Left cardiac atrium (tissue), 4 donors: ENCODE measurements at places on chromosomes 16 and 17. TPM values are rescaled to one million over a fixed set of nuclear protein-coding genes. Genes with fewer than 3 reads are reported as not detected.
A peak's percentile ranks its signal among the peaks of the same experiment; 100 is the strongest.

DNA sequence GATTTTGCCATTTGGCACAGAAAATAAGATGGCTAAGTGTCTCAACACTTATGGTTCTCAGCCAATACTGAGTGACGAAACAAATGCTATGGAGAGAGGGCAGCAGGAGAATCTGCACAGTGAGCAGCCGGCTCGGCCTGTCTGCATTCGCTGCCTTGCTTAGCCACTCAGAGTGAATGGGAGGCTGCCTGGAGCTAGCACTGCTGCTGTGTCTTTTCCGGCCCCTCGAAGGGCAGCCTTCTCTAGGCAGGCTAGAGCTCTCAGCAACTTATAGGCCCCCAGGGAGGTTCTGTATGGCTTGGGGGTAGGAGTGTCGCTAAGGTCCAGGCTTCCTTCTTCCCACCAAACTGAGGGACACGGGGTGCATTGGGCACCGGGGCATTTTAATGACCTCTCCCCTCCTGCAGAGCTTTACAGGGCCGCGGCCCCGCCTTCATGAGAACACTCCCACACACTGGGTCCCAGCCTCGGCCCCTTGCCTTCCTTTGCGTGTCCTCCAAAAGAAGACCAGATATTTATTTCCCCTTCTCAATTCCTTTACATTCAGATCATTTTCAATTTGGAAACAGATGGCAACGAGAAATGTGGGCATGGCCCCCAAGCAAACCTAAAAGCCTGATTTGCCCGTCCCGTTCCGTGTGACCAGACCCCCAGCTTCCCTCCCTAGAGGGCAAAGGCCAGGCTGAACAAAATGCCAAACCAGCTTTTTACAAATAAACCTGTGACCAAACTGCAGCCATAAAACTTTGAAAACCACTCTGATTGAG lies 670.9 kb downstream of the TOX3 start:
- DNase-seq: no peak

- DNase-seq: no peak
Observed at GRCh38 chr16:7304279-7304678, 28.4 kb upstream of the RBFOX1 start.

- no peak for DNase-seq
Observed at GRCh38 chr17:48181653-48182052, 74.1 kb downstream of the SNX11 start.

GRCh38 chr17:57876866-57877237 lies 27.0 kb upstream of the MRPS23 start:
- DNase-seq: no peak

DNA sequence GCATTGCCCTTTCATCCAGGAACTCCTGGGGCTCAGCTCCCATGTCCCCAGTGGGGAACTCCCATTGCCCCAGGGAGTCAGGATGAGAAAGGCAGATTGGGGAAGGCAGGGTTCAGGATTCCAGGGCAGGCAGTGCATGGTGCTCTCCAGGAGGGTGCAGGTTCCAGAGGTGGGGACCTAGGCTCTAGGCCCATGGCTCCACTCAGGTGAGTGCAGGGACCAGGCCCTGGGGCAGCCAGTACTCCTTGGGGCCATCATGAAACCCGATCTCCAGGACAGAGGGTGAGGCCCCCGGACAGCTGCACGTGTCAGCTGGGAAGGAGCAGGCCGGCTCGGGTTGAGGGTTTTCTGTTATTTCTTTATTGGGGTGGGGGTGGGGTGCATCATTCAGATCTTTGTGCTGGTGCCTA lies 1.3 kb upstream of the MTSS2 start:
- DNase-seq: no peak

DNA sequence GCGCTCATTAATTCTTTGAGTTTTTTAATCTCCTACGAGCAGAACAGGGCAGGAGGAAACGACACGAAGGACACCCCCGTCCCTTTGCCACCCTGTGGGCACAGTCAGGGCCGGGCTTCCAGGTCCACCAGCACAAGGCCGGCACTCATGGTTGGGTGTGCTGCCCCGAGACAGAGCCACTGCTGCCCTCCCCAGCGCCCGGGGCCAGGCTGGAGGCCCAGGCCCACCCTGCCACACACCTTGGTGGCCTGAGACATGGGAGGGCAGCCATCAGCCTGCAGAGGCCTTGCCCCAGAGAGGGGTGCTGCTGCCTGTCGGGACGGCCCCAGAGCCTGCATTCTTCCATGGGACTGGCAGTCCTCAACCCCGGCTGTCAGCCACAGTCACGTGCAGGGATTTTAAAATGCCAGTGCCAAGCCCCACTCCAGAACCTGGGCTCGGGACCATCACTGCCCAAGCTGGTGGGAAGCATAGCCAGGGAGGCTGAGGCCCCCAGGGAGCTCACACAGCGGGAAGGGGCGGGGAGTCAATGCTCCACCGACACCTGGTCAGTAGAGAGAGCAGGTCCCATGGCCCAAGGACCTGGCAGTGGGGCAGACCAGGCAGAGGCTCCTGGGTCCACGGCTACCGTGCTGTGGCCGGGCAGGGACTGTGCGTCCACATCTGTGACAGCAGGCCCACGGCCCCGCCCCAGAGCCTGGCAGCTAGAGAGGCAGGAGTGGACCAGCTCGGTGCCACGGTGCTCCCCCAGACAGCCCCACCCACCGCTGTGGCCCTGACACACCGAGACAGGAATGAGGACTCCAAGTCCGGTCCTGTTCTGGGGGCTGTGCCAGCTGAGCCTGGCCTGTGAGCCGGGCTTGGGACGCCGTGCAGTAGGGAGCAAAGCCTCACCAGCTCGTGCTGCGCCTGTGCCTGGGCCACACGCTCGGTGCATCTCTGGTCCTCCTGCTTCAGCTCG lies 27.5 kb downstream of the CEP131 start:
- no peak for DNase-seq

The NXN gene
- 16.7 TPM for total RNA-seq

The DHRS11 gene
- total RNA-seq: 22.2 TPM

The TEDC2 gene
- 2.8 TPM for total RNA-seq

- DNase-seq: no peak
Observed at GRCh38 chr16:85300406-85300968, 188.2 kb upstream of the CIBAR2 start.

The GUCY2D gene
- total RNA-seq: 0.10 TPM

DNA sequence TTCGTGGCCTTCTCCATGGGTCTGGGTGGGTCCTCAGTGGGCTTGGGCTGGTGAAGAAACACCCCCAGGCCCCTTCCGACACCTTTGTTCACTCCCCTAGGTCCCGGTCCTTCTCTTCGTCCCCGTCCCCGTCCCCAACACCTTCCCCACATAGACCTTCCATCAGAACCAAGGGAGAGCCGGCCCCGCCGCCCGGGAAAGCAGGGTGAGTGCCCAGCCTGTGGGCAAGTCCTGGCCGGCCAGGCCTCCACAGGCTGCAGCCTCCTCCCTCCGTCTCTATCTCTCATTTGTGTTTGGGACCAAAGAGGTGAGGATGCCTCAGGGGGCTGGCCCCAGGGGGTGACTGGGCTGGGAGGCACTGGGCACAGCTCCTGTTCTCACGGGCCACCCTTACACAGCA lies 14.5 kb upstream of the IL17C start:
- DNase-seq: no peak

- DNase-seq: peak; percentile 88
Observed at GRCh38 chr17:3529817-3530741, 27.5 kb downstream of the TRPV3 start.

- DNase-seq: no peak
Observed at GRCh38 chr17:27628376-27628775, 2.6 kb upstream of the LGALS9 start.
